NCI-H2081 treated with DMSO at 0.1 percent for 48 hours (cell line): ENCODE measurements at places on chromosomes 1 and 21.

- DNase-seq: no peak
Observed at GRCh38 chr1:16960560-16961296, 19.7 kb downstream of the MFAP2 start.

DNA sequence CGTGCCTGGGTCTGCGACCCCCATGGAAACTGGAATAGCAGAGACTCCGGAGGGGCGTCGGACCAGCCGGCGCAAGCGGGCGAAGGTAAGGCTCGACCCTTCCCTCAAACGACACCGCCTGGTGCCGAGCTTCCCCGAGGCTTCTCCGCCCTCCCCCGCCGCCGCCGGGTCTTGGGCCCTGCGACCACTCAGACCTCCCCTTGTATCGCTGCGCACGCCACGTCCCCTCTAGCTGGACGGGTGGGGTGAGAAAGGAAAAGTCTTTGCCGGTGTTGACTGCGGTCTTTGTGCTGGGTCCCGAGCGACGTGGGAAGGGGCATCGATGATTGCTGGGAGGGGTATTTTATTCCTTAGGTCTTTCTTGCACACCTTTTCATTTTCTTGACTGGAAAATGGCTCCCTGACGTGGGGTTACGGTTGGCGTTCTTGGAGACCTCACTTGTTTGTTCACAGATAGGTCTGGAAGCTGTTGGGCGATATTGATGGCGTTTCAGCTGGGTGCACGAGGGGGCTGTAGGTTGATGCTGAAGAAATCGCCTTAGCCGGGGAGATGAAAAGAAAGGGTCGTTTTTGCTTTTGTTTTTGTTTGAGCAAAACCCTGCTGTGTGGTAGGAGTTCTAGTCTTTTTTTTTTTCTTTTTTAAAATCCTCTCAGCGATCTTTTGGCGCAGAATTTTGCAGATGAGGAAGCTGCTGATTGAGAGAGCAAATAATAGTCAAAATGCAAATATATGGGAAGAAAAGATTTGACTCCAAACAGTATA, 776 bp downstream of the KDM1A start:
- DNase-seq: no peak

DNA sequence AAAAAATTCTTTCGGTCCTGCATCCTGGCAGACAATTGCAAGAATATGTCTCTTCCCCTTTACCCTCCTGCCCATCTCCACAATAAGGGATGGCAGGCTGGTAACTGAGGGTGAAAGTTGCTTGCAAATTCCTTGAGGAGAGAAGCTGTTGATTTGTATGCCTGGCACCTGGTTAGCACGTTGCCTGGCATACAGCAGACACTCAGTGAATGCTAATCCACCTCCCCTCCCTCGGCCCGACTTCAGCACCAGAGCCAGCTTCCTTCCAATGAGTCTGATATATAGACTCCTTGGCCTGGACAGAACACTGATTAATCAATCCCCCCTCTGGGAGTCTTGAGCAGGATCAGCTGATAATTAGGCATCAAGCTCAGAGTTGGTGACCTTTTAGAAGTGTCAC, 39.1 kb downstream of the KCNC4 start:
- no peak for DNase-seq

DNA sequence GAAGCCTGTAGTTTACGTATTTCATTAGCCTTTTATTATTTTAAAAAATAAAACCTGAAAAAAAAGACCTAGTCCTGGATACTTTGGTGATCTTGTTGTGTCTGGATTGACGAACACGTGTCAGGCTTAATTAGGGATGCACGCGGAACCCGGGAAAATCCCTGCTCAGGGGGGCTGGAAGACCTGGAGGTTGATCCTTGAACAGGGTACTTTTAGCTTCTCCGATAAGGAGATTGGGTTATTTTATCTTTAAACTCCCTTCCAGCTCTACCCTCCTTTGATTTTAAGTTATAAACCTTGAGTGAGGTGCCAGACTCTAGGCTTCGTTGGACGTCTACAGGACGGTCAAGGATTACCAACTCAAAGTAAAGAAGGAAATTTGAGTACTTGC, 552 bp upstream of the ZNF691 start:
- DNase-seq: no peak

- no peak for DNase-seq
Observed at GRCh38 chr1:187396929-187397796, 568.4 kb downstream of the PLA2G4A start.

DNA sequence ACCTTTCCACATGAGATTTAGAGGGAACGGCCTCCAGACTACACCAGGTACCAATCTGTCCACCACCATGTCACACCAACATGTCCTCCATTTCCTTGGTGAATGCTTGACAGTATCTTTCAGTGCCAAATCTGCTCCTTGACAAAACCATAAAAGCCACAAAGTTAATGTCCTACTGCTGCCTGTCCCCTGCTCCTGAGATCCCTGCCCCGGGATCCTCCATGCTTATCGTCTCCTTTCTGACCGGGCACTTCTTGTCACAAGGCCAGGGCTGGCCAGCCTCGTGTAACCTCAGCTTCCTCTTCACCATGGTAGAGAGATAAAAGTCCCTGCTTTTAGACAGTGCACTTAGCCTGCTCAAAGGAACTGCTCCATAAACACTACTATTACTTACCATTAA, 136.2 kb downstream of the NAV1 start:
- DNase-seq: no peak

DNA sequence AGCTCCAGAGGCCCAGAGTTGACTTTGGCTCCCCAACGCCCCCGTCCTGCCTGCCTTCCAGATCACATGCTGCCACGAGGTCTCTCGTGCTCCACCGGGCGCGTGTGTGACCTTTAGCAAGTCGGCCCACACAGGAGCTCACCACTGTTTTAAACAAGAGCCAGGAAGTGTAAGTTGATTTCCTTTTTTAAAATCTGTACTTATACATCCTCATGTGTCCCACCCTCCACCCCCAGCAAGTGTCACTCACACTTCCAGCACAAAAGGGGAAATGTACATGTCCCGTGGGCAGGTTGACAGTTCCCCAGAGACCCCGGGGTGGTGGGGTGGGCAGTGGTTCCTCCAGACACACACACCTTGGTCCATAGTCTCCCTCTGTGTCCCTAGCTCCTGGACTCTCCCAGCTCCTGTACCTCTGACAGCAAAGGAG, 84.4 kb downstream of the STUM start:
- no peak for DNase-seq

DNA sequence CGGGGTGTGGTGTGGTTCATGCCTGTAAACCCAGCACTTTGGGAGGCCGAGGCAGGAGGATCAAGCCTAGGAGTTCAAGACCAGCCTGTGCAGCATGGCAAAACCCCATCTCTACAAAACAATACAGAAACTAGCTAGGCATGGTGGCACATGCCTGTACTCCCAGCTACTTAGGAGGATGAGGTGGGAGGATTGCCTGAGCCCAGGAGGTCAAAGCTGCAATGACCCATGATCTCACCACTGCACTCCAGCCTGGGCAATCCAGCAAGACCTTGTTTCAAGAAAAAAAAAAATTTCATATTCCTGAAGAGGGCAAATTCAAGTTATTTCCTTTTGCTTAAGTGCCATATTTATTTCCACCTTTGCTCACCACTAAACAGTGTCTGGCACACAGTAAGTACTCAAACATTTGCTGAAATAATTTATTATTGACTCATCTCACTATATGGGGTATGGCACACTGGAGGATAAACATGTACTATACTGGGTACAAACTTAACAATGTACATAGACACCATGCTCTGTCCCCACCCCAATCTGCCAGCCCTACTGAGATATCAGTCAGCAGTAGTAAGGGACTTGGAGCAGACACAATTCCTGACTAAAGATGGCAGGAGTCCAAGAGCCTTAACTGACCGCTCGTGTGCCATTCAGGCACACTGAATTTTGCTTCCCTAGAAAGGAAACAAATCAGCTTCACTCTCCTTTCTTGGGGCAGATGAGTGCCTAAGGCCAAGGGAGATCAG, 15.5 kb downstream of the MEAF6 start:
- DNase-seq: peak; percentile 51

GRCh38 chr1:44672254-44672955, 1.9 kb downstream of the TMEM53 start:
- DNase-seq: no peak

DNA sequence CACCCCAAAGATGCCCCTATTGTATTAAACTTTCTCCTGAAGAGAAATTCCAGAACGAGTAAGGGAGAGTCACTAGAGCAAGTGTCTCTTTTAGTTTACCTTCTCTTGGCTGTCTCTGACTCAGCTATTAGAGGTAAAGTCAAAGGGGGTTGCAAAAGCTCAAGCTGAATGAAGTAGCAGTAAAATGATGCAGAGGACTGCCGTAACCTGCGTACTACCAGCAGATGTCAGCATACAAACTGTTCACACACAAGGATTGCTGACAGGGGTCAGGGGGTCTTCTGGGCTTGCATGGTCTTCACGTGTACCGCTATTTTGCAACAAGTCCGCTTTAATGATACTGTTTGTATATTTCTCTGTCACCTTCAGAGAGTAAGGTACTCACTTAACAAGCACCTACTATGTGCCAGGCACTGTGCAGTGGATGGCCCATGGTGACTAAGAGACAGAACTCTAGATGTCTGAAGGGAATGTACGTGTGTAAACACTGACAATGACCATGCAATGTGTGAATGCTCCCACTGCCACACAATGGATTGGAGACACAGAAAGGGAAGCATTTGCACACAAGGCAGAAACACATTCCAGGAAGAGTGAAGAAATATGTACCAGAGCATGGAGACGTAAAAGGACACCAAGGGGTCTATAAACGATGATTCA, 34.9 kb downstream of the CHML start:
- DNase-seq: no peak

DNA sequence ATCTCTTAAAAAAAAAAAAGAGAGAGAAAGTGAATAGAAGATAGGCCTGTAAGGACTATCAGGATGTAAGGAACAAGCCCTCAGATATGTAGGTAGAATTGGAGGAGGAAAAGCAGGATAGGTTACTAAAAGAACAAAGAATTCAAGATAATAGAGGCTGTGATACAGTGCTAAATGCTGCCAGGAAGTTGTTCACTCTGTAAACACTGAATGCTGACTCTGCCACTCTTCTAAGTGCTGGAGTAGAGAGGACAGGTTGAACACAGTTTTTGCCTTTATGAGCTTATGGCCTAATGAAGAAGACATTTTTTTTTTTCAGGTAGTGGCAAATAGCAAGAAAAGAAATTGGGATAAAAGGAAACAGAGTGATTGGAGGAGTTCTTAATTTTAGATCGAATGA, 90.6 kb upstream of the ZNF678 start:
- DNase-seq: no peak

DNA sequence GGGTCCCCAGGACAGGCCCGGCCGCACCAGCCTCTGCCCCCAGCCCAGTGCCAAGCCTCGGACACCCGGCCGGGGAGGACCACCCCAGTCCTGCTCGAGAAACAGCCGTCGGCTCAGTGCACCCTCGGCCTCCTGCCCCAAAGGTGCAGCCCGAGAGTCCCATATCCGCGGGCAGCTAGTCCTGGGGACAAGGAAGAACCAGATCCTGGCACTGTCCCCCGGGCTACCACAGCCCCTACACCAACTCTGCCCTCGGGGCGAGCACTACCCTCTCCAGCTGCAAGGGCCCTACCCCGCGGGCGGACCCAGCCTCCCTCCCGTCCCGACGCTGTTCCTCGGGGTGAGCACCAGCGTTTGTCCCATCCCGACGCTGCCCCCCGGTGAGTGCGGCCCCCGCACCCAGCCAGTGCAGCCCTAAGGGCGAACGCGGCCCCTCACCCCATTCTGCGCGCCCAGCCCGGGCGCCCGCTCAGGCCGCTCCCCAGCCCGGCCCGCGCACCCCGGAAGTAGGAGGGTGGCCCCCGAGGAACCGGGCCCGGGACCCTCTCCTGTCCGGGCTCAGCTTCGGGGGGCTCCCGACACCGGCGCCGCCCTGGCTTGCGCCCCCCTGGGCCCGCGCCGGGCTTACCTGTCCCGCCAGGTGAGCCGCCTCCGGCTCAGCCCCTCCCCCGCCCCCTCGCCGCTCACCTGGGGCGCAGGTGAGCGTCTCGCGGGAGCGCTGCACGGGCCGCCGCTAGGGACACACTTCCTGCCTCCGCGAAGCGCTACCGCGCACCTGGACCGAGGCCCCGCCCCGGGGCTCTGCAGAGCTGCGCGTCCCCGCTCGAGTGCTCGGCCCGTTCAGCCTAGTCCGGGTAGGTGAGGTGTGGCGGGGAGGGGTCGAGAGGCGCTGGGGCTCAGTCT, at the start of gene KDF1:
Gene KDF1 (minus strand): TSS at position 747 of the 903 bp plus-strand sequence. CDS start 8,088 bp downstream, outside the sequence.
- no peak for DNase-seq

- no peak for DNase-seq
Observed at GRCh38 chr1:53732912-53733317, 6.0 kb downstream of the GLIS1 start.

GRCh38 chr1:63557365-63557987, 34.2 kb downstream of the EFCAB7 start:
- no peak for DNase-seq

- DNase-seq: no peak
Observed at GRCh38 chr1:37073854-37074379, 39.6 kb upstream of the GRIK3 start.

GRCh38 chr1:223486932-223487886, 94.0 kb downstream of the CCDC185 start:
- no peak for DNase-seq

- no peak for DNase-seq
Observed at GRCh38 chr1:20483833-20484518, 2.0 kb downstream of the CAMK2N1 start.

DNA sequence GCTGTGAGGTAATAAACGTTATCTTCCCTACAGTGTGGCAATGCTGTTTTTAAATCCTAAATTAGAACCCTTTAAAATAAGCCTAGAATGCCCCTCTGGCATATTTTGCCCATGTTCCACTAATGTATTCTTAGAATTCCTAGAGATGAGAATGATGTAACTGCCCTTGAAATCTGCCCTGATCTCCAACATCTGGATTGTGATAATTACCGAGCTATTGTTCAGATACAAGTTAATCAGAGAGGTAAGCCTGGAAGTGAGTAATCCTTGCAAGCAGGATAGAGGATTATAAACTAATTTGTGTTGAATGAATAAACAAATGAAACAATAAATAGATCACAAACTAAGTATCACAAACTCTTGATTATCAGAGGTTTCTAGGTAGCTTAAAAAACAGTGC, 107.8 kb upstream of the DMRTA2 start:
- no peak for DNase-seq

DNA sequence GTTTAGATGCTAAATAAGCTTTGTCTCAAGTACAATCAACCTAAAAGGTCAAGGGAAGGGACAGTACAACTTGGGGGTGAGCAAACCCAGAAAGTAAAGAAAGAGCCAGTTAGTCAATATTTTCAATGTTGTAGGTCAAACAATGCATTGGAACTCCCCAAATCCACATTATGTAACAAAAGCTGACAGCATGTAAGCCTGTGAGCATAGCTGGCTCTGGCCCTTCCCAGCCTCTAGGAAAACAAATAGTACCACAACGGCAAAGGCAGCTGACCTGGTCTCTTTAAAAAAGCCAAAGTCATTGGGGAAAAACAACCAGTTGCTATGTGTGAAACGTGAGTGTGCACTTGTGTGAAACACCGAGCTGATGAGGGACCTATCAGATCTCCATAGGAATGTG, 3.4 kb downstream of the CBR1 start:
- DNase-seq: no peak

DNA sequence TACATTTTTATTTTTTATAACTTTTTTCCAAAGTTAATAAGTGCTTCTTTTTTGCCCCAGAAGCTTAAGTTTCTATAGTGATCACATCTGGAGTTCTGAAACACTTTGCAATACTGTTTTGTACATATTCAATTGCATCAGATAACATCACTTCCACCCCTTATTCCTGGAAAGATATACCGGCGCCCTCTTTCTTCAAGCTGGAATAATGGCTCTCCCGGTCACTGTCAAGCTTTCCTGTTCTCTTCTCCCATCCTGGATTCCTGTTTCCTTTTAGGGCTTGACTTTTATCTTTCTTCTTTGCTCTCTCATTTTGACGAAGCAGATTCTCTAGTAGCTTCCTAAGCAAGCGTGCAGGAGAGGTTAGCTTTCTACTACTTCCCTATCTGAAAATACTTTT, 1866.8 kb downstream of the MRPL39 start:
- no peak for DNase-seq
